KBM-7 (cell line): ENCODE measurements at places on chromosomes 2 and 18.

- DNase-seq, result no peak
Measured at GRCh38 chr2:16069663-16069932, 129.2 kb downstream of the MYCN start.

GRCh38 chr2:62163106-62163831, 32.6 kb upstream of the B3GNT2 start:
- DNase-seq, result no peak

- no peak for DNase-seq
Measured at GRCh38 chr2:230052299-230052698, 16.4 kb downstream of the SLC16A14 start.

GRCh38 chr2:66547887-66548286, 113.0 kb downstream of the MEIS1 start:
- no peak for DNase-seq

GRCh38 chr2:31831585-31831984, 179.2 kb downstream of the MEMO1 start:
- DNase-seq, result no peak

- no peak for DNase-seq
Measured at GRCh38 chr2:138607746-138608145, 106.2 kb downstream of the SPOPL start.

- DNase-seq, result no peak
Measured at GRCh38 chr2:5689750-5690149, 2.4 kb upstream of the SOX11 start.

- DNase-seq, result no peak
Measured at GRCh38 chr18:28114472-28114871, 62.5 kb downstream of the CDH2 start.
